ENCODE measurements at places on chromosomes 2 and 18.

DNA sequence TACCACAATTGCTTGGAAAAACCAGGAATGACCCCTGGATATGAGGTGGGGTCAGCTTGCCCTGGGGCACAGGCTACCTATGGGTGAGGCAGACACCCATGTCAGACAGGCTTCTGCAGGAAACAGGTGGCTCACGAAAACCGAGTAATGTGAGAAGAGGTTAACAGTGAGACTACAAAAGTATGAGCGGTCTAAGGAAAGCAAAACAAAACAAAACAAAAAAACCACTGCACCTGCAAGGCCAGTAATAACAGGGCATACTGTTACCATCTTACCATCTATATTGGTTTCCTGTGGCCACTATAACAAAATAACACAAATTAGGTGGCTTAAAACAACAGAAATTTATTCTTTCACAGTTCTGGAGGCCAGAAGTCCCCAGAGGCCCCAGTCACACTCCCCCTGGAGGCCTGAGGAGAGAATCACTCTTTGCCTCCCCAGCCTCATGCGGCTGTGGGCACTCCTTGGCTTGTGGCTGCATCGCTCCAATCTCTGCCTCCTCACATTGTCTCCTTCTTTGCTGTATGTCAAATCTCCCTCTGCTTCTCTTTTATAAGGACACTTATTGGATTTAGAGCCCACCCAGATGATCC lies 86.6 kb upstream of the EPC2 start:
- no peak for DNase-seq

DNA sequence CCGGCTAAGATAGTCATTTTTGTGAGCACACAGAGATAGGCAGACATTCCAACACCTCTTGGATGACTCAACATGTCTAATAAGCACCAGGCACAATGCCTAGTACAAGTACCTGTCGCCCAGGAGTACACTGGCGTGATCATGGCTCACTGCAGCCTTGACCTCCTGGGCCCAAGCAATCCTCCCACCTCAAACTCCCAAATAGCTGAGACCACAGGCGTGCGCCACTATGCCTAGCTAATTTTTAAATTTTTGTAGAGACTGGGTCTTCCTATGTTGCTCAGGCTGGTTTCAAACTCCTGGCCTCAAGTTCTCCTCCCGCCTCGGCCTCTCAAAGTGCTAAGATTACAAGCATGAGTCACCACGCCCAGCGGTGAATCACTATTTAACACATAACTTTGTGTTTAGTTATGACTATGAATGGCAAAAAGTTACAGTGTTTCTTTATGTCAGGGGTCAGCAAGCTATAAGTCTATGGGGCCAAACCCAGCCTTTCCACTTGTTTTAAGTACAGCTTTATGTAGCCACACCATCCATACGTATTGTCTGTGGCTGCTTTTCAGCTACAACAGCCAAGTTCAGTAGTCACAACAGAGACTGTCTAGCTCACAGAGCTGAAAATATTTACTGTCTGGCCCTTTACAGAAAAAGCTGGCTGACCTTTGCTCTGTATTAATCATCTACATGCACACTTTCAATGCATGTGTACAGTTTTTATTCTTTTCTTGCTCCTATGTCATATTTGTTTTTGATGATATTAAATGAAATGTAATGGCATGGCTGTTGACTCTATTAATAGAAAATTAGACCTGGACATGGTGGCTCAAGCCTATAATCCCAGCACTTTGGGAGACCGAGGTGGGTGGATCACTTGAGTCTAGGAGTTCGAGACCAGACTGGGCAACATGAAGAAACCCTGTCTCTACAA lies 18.7 kb downstream of the ORC2 start:
- DNase-seq: no peak

DNA sequence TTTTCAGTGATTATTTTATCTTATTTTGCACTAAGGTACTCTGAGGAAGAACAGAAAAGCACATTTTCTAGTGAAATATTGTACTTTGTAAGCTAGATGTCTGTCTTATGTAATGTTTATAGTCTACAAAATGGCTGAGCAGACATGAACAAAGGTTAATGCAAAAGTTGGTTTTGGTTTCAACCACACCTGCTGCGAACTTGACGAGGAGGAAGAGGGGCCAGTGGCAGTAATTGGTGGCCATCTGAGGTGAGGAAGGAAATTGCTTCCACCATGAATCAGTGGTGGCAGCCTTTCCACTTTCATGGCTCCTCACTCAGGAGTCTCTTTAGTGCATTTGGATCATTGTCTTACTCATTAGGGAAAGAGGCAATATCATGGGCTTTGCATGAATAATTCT lies 894.2 kb downstream of the CNTNAP5 start:
- no peak for DNase-seq

DNA sequence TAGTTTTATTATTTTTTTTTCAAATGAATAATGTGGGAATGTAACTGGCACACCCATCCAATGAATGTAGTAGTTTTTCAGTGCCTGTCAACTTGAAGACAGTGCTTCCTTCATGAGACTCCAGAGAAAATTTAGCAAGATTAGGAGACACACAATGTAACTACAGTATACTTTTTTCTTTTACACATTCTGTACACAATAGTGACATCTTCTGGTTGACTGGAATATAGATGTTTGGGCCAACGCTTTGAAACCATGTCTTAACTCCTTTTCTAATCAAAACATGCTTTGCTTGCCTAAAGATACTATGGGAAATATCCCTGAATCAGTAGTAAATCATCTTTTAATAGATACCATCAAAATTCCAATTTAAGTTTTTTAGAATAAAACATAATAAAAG lies 229.5 kb upstream of the ZC3H15 start:
- peak; percentile 6 for DNase-seq

DNA sequence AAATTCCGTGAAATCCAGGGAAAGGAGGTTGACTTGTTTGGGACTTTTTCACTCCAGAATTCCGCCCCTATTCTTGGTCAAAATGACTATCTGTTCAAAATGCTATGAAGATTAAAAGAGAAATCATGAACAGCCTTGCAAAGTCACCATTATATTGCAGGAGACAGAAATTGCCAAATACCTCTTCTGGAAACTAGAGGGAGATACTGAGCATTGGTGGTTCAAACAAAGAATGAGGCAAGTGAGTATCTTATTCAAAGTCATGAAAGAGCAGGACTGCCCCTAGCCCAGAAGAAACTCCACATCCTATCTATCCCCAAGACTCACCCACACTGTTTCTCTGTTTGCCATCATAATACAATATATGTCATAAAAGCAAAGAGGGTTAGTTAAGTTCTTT lies 862.3 kb upstream of the POU3F3 start:
- DNase-seq: no peak

- no peak for DNase-seq
Measured at GRCh38 chr2:213152888-213153287, 1.5 kb upstream of the IKZF2 start.

DNA sequence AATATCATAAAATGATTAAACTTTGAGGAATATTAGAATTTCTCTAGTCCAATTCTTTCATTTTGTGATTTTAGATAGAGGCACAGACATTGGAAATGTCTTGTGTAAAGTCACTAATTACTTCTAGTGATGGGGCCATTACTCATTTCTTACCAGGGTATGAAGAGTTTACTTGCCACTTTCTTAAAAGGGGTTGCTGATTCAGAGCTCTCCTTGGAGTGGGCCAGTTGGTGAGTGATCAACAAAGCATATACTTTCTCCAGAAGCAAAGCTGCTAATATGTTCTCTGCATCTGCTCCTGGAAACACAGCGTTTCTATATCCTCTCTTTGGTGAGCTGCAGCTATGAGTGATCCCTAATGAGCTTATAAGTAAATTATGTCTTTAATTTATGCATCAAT lies 408.9 kb upstream of the LRATD1 start:
- DNase-seq: no peak

DNA sequence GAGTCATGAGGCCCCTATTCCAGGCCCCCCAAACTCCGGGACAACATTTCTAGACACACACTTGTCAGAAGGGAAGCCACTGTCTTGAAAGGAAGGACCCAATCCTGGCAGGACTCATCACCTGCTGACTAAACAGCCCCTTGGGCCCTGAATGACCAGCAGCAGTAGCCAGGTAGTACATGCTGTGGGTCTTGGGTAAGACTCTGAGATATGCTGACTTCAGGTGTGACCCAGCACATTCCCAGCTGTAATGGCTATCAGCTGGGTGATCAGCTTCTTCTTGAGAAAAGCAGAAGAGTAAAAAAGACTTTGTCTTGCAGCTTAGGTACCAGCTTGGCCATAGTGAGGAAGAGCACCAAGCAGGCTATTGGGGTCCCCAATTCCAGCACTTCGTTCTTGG lies 35.6 kb downstream of the CLHC1 start:
- no peak for DNase-seq

DNA sequence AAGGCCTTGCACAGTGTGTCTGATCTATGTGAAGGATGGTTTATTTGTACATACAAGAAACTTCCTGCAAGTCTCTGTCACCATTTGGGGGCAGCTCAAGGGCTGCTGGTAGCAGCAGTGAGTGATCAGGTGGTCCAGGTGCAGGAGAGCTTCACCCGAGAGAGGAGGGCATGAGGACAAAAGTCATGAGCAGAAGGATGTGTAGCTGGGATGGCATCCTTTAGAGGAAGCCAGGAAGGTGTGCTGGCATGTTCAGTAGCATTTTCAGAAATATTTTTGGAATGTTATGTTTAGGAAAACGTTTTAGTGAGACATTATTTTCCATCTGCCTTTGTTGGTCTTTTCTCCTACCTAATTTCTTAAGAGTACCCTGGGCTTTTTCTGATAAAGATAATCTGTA lies 31.9 kb downstream of the VWA3B start:
- no peak for DNase-seq

- DNase-seq: no peak
Measured at GRCh38 chr2:118557016-118557415, 290.4 kb downstream of the EN1 start.

GRCh38 chr18:69895066-69896047 lies 52.3 kb downstream of the CD226 start:
- no peak for DNase-seq

GRCh38 chr2:236818281-236819045 lies 248.8 kb downstream of the ACKR3 start:
- no peak for DNase-seq

DNA sequence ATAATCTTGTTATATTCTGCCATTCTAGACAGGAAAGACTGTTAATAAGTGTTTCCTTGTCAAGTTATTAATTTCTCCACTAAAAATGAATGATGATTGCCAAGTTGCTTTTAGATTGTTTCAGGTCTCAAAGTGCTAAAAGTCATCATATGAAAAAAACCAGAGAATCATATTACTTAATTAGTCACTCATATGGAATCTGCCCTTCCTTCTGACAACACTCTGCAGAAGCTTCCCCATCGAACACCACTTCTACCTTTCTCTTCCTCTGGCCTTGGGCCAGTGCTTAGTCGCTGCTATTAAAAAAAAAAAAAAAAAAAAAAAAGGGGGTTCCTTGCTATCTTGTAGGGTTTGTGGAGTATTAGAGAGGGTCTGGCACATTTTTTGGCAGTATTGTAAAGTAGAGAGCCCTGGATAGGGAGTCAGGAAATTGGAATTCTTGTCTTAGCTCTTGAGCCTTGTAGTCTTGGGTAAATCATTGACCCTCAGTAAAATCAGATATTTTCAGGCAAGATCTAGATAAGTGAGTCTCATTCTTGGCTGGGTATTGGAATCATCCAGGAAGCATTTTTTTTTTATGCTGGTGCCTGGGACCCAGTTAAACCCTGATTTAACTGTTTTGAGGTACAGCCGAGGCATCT lies 141.7 kb upstream of the CCDC68 start:
- no peak for DNase-seq

- no peak for DNase-seq
Measured at GRCh38 chr2:113277474-113278072, 1.1 kb downstream of the PAX8 start.

DNA sequence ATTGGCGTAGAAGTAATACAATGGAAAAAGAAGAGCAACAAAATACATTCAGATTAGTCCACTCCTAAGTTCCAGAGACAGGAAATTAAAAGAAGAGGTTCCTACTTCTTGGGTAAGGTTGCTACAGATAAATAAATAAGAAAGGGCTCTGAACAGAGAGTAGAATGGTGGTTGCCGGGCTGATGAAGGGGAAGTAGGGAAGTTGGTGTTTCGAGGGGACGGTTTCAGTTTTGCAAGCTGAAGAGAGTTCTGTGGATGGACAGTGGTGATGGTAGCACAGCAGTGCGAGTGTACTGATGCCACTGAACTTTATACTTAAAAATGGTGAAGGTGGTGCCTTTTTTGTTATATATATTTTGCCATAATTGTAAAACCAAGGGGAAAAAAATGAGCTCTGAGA lies 48.2 kb downstream of the CABYR start:
- no peak for DNase-seq

- no peak for DNase-seq
Measured at GRCh38 chr18:48021273-48021914, 90.9 kb upstream of the SMAD2 start.

DNA sequence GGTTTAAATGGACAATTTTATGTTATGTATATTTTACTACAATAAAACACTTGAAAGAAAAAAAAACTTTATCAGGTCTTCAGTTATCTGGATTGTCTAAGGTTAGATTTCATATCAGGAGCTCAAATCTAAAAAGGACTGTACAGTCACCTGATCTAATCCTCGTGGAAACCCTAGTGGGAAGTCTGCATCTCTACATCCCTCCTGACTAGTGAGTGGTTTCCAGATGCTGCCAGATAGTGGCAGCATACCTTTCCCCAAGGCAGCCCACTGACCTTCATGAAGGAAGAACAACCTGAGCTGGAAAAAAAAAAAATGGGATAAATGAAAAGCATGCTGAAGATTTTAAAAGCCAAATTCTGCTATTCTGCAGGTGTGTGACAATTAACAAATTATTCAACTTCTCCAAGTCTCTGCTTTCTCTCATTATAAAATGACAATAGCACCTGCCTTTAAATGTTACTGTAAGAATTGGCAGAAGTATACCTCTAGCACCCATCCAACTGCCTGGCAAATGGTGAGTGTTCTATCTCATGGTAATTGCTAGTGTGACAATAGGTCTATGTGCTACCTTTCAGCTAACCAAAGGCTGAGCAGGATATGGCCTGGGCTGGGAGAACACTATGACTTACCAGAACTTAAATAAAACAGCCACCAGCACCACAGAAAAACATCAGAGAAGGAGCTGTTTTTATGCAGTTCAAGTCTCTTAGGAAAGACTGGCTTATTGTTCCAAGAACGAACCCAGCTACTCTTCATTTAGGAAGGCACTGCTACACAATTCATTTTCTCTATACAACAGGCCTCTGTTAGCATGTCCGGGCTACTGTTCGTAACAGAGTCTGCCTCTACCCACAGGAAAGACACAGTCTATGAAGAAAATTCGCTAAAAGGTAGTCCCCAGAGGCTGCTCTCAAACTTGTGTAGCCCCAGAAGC lies 8.6 kb downstream of the CLASP1 start:
- no peak for DNase-seq
